ENCODE measurements at places on chromosomes 7 and 10.

- no peak for DNase-seq
These were observed 30.6 kb downstream of the KLHL7 start for GRCh38 chr7:23136216-23136615.

- peak; percentile 83 for DNase-seq
These were observed 595 bp upstream of the SUN1 start for GRCh38 chr7:831596-832166.

GRCh38 chr7:94297397-94297838 is 97.3 kb upstream of the COL1A2 start:
- DNase-seq, result peak; percentile 64

DNA sequence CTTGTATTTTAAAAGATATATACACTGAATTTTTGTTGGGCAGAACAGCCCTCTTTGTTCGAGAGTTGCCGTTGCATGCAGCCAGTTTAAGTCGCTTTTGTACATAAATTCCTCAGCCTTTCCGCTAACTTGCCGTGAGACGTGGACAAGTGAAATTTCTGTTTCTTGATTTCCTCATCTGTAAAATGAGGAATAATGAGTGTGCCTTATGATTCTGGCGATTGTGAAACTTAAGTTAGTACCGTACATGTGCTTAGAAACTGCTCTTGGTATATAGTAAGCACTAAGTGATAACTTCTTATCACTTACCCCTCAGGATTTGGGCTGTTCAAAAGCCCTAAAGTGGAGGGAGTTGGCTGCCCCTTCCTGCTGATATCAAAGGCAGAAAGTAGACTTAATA is 1.4 kb downstream of the CCNJ start:
- DNase-seq, result peak; percentile 15

DNA sequence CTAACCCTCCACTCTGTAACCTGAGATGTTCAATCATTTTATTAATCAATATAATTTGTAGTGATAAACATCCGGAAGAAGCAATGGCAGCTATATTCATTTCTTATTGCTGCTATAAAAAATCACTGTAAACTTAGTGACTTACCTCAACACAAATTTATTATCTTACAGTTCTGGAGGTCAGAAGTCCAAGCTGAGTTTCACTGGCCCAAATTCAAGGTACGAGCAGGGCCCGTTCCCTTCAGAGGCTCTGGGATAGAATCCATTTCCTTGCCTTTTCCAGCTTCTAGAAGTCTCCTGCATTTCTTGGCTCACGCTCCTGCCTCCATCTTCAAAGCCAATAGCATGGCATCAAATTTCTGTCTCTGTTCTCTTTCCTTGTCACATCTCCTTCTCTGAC is 279.5 kb upstream of the SP8 start:
- no peak for DNase-seq

- DNase-seq, result no peak
These were observed 27.4 kb downstream of the COA1 start for GRCh38 chr7:43701929-43702328.
